ENCODE measurements at places on chromosomes 13 and 19. TPM values are rescaled to one million over a fixed set of nuclear protein-coding genes. Genes with fewer than 3 reads are reported as not detected.

The ZSCAN4 gene
- not detected for total RNA-seq

The SHC2 gene
- not detected for total RNA-seq

The CBLC gene
- not detected for total RNA-seq

The PEPD gene
- total RNA-seq: 36.8 TPM

The F10 gene
- total RNA-seq: not detected

The CYP4F8 gene
- total RNA-seq: not detected

The ELSPBP1 gene
- not detected for total RNA-seq

The GAPDHS gene
- total RNA-seq: not detected

DNA sequence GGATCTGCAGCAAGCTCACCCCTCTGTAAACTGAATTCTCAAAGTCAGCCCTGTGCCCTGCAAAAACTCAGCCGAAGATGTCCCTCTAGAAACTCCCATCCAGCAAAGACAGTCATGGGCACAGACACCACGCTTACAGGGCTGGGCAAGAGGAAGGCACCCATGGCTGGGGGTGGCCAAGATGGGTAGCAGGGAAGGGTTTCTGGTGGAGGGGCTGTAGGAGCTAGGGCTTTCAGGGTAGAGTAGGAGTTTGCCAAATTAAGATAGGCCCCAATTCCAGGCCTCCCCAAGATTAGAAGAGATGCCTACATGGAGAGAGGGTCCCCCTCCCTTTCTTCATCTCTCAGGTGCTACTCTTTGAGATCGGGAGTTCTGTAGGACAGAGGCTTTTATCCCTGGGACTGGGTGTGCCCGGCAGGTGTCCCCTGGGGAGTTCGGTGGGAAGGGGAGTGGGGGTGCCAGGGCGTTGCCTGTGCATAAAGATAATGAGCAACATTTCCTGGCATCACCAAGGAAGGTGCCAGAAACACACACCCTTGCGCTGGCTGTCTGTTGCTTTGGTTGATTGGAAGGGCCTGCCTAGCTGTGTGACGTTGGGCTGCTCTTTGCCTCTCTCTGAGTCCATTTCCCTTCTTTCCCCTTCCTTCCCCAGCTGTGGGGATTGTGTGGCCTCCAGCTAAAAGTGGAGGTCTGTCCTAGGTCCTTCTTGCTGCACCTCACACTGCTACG is 9.4 kb downstream of the NRTN start:
- DNase-seq: no peak

DNA sequence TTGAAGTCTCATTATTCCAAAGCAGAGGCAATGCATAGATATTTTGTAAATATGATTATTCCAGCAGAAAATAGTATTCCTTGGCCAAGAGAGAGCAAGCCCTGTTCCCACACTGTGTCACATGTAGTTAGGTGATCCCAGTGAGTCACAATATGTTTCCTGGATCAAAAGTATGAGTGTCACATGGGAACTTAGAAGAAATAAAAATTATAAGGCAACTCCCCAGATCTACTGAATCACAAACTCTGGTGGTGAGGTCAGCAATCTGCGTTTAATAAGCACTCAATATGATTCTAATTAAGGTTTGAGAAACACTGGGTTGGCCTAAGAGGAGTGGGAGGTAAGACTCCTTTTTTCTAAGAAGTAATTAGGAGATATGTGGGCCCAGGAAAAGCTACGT is 1504.5 kb upstream of the PCDH20 start:
- DNase-seq: no peak

DNA sequence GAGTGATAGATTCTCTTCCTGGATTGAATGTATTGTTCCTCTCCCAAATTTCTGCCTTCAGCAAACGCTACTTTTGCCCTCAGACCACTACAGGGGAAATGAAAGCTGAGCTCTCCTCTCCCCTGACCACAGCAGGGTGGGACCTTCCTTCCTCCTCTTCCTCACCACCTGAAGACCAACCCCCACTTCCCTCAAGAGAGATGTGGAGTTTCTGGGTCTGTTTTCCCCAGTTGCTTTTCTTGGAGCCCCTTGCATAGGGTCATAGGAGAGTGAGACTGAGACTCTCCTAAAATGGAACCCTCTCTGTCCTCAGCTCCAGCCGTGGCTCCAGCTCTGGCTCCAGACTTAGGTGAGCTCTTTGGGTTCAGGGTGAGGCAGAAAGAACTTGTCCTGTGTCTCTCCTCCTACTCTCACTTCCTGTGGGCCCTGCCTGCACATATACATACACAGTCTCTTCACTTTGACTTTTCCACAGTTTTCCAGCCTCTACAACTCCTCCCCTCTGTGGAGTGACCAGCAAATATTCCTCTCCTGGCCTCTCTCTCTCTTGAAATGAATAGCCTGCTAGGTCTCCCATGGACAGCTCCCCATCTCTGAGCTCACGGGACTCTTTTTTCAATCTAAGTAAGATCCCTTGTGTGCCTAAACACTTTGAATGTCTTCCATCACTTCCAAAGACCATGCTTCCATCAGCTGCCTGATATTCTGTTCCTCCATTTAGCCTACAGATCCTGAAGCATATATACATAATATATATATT is 19.2 kb upstream of the ZNF175 start:
- no peak for DNase-seq

DNA sequence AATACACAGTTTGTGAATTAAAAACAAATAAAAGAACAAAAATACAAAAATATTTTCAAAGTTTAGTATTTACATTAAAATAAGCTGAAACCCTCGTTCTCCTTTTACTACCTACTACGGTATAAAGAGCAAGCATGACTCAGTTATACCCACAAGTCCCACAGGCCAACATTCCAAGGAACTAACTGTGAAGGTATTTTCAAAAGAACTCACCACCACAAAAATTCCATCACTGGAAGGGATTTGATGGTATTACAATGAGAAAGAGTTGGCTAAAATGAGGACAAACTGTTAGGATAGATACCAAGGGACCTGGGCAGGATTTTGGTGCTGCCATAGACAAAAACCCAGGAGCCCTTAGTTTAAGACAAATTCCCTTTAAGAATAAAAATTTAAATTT is 122.7 kb downstream of the TBC1D4 start:
- no peak for DNase-seq

DNA sequence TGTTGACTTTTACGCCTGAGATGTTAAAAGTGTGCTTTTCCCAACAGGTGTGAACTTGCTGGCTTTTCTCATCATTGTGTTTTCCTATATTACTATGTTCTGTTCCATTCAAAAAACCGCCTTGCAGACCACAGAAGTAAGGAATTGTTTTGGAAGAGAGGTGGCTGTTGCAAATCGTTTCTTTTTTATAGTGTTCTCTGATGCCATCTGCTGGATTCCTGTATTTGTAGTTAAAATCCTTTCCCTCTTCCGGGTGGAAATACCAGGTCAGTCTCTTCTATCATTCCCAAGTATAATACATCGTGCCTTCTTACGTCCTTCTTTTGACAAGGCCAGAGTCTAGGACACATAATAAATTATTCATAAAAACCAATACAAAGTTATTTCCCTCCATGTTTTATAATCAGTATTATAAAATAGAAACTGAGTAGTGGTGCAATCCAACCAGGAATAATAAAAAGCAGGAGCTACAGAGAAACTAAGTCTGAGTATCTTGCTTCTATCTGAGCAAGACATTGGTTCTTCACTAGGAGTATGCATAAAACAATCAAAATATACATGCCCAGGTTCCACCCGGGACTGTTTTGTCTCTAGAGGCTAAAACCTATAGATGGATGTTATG is 57.9 kb downstream of the RXFP2 start:
- no peak for DNase-seq

DNA sequence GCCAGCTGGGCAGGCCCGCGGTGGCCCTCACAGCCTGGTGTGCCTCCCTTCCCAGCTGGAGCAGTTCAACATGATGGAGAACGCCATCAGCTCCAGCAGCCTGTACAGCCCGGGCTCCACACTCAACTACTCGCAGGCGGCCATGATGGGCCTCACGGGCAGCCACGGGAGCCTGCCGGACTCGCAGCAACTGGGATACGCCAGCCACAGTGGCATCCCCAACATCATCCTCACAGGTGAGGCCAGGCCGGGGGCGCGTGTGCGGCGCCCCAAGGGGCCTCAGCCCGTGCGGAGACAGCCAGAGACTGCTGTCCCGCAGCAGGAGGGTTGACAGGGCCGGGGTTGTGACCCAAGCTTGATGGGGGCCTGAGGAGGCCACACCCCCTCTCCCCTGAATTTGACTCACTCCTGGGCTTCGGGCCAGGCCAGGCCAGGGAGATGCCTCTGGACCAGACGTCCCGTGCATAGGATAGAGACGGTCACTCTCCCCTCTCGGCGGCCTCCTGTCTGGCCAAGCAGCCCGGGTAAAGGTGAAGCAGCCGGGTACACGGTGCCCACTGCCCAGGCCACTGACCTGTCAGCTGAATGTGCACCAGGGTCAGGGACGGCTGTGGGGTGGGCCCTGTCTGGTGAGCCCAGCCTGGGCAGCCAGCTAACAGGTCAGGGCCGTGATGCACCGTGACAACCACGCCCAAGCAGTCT is 15.4 kb downstream of the COMP start:
- DNase-seq: no peak

DNA sequence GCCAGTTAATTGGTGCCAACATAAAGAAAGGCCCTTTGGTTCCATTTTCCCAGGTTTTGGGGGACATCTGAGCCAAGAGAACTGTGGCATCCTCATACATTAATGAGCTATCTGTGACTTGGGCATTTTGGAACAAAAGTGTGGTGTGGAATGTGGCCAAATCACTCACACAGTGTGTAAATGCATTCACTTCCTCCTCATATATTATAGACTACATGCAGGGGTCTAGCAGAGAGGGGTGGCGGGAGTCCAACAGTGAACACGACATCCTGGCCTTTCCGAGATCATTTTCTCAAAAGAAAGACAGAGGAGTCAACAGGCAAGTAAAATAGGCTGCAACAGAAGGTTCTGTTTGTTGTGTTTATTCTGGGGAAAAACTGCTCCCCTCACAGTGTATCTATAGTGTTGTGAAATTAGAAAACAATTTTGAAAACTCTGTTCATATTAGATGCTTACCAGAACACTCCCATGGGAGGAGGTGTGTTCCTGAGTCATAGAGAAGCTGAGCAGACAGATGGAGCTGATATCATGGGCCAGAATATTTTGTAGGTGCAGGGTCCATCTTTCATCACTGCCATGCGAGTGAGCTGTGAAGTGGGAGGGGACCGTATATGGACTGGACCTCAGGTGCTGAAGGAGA is 36.9 kb downstream of the PABPC3 start:
- no peak for DNase-seq

GRCh38 chr19:11293433-11294389 is 2.2 kb upstream of the TSPAN16 start:
- DNase-seq: peak; percentile 64

GRCh38 chr13:27960362-27961226 is 8.5 kb downstream of the CDX2 start:
- DNase-seq: no peak

GRCh38 chr13:90800082-90800746 is 547.3 kb upstream of the MIR17HG start:
- no peak for DNase-seq

- peak; percentile 68 for DNase-seq
Observed at GRCh38 chr19:1104311-1105007, 665 bp downstream of the GPX4 start.

- DNase-seq: no peak
Observed at GRCh38 chr19:47036097-47036651, 12.2 kb downstream of the TMEM160 start.

DNA sequence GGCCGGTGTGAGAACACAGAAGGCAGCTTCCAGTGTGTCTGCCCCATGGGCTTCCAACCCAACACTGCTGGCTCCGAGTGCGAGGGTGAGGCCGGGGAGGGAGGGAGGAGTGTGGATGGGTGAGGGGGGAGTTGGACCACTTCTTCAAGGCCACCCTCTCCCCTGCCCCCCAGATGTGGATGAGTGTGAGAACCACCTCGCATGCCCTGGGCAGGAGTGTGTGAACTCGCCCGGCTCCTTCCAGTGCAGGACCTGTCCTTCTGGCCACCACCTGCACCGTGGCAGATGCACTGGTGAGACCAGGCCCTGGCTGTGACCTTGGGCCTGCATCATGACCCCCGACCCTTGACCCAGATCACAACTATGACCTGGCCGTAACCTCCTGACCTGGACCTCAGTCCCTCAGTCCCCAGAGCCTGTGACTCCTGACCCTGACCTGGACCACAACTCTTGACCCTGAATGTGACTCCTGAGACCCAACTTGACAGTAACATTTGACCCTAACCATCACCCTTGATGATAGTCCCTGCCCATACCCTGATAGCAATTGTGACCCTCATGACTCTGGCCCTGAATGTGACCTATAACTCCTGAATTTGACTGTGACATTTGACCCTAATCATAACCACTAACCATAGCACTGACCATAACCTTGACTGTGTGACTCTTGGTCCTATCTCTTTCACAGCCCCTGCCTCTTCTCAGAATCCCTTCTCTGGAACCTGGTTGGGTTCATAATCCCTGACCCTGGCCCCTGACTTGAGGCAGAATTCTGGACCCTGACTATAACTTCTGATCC is 10.9 kb downstream of the LTBP4 start:
- DNase-seq: no peak

DNA sequence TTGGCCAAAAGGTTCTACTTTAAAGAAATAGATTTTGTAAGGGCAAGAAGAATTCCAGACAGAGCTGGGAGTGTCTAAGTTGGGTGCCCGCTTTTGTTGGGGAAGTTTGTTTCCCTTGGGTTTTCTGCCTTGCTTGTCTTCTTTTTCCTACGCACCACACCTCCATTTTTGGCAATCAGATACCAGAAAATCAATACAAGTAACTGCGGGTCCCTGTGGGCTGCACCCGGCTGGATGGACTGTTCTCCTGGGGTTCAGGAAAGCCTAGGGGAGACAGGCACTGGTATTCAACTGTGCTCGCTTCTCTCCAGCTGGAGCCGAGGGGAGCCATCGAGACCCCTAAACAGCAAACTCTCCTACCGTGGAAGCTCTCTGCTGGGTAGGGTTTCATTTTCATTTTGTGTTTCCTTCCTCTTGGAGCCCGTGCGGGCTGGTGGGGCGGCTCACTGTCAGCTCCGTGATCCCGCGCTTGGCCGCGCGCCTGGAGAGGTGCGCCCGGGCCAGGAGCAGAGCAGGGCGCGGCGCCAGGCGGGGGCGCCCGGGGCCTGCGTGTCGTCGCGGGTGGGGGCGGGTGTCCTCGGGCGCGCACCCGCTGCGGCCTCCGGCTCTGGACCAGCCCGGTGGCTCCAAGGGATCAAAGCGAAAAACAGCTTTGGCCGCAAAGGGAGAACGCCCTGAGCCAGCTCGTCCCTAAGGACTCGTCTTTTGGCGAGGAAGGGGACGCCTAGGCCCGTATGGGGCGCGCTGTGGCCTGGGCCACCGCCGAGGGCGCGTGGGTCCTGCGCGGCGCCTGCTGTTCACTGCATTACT is 347.2 kb downstream of the ZNF536 start:
- DNase-seq: no peak

DNA sequence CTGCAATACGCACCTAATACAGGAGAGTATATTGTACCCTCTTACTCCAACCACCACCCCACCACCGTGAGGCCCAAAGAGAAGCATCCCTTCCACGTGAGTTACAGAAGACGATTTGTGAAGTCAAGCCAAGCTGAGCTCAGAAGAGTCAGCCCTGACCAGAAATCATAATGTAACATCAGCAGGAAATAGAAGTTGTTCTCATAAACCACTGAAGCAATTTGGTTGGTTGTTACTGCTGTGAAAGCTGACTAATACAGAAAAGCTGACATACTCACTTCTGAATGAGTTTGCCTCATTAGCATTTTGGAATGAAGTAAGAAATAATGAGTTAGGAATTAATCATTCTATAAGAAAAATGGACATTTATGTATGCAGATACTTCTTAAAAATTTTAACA is 749.4 kb upstream of the SLC10A2 start:
- DNase-seq: no peak

GRCh38 chr13:112441779-112442310 is 65.7 kb downstream of the SPACA7 start:
- DNase-seq: no peak
